ENCODE measurements at places on chromosomes 3 and 15.

DNA sequence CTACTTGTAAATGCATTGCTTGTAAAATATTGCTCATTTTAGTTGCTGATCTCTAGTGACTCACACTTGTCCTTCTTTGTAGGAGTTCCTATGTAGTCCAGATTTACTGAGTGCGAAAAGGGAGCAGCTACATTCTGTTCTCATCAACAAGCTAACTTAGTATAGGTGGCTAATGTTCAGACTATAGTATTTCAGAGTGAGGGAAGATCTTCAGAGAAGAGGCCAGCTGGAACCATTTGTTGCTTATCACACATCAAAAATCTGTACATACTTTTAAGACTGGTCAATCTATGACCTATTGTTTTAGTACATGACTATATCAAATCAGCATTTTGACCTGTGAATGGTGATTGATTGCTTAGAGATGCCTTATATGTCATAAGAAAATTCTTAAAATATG is 71.3 kb upstream of the THSD4 start:
- no peak for DNase-seq

- DNase-seq, result no peak
These were observed 2.0 kb downstream of the SNRK start for GRCh38 chr3:43288366-43288765.

DNA sequence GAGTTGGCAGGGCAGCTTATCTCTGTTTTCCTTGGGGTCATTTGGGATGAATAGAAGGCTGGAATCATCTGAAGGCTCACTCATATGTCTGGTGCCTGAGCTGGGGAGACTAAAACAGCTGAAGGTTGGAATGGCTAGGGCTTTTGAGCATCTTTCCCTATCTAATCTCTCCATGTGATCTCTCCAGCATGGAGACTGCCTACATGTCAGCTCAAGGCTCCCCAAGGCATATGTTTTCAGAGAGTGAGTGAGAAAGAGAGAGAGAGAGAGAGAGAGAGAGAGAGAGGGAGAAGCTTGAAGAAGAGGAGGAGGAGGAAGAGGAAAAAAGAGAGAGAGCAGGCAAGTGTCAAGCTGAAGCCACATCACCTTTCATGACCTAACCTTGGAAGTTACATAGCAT is 143.4 kb downstream of the EBLN2 start:
- DNase-seq, result no peak

DNA sequence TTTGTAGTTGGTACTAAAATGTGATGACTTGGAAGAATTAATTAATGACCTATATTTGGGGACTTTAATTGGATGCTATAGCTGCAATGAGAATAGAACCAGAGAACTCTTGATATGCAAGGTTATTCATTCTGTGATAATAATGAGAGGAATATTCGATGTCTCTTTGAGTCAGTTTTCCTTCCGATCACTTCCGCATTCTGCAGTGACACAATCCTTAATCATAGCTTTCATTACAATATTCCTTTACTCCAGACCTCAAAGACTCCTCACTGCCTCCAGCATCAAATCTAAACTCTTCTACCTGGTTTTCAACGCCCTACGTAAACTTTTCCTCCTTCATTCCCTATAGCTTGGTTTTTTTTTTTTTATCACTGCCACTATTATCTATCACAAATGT is 21.6 kb downstream of the B3GNT5 start:
- no peak for DNase-seq

GRCh38 chr15:39543651-39544050 is 37.2 kb upstream of the THBS1 start:
- DNase-seq, result no peak

DNA sequence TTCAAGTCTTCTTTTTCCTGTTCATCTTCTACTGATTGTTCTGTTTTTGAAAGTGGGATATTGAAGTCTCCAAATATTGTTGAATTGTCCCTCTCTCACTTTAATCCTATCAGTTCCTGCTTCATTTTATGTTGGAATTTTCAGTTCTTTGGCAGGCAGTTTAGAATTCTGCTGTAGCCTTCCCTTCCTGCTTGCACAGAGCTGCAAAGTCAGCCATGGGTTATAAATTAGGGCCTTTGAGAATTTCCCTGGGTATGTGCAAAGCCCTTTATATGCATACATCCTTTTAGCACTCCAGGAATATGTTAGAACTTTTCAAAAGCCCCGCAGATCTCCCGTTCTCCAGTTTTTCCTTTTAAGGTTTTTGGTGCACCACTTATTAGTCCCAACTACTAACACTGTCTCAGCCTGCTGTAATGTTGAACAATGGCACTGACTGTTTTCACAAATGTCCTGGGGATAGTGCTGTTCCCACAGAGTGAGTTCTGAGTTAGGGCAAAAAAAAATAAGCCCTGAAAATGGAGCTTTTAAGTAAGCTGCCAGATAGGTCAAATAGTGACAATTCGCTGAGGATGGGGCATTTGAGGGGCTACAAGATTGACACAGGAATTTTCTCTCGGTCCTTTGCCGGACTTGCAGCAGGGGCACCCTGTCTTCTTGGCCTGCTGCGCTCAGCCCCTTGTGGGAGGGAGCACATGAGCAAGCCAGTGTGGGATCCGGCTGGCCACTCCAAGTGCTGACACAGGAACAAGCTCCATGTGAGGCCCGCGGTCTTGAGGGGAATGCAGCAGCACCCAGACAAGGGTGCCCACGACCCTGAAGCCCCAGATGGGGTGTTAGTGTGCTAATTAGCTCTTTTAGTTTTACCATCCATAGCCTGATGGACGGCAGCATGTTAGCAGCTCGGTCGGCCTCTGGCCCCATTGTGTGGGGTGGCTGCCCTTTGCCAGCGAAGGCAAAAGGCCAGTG is 96.0 kb downstream of the VPS8 start:
- DNase-seq, result no peak

- DNase-seq, result no peak
These were observed 3.2 kb downstream of the MASP1 start for GRCh38 chr3:187288131-187288854.

GRCh38 chr3:177119829-177120228 is 77.5 kb downstream of the TBL1XR1 start:
- no peak for DNase-seq

- DNase-seq, result peak; percentile 35
These were observed 4.0 kb upstream of the SMCO1 start for GRCh38 chr3:196518966-196519717.

DNA sequence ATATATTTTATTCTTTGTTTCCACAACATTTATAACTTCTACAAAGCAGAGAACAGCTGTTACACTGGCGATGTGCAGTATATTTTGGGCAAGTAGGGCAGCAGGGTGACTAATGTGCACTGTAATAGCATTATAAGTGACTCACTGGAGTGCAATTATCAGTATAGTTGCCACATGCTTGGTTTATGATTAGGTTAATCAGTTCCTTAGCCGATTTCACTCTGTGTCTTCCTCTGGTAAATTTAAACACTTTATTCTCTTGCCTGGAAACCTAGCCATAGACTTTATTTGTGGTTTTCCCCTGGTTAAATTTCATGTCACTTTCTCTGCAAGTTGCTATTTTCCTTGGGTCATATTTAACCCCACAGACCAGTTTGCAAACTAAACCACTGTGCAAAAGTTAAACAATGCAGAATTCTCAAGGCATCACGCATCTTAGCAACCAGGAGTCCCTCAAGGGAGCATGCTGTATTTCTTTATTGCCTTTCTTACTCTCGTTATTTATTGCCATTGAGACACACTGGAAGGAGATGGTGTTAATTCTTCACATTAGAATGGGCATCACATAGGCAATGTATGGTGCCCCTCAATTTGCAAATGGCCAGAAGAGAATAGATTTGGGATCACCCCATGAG is 690.2 kb upstream of the DPPA4 start:
- no peak for DNase-seq

DNA sequence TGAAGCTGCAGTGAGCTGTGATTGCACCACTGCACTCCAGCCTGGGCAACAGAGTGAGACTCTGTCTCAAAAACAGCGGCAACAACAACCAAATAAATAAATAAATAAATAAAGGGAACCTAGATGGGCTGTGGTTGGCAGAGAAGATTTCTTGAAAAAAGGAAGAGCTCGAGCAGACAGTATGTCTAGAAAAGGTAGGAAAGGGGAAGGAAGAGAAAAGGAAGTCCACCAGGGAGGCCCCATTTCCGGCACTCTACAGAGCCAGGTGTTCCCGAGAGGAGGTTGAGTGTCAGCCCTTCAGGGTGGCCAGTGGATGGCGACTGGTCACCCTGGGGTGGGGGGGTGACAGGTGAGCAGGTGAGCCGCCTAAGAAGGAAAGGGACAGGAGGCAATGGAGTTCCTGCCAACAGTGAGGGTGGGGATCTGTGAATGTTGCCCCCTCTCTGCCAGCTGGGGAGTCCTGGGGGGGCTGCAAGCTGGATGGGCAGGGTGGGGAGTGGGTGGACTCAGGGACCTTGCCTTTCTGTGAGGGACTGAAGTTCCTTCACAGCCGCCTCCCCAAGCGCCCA is 14.8 kb downstream of the PAQR5 start:
- no peak for DNase-seq

GRCh38 chr3:131303848-131304247 is 77.7 kb upstream of the NUDT16 start:
- DNase-seq, result no peak

DNA sequence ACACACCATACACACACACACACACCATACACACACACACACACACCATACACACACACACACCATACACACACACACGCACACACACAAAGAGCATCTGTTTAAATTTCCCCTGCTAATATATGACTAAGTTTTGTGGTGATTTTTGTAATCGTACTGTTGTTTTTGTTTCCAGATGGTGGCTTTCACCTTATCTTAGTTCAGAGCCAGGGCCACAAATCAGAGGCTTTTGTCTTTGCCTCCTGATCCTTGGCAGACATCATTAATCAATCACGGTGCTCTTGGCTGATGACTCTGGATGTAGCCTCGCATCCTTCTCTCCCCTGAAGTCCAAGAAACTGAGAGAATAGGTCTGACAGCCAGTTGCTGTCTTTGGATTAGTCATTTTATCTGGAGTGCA is 52.1 kb downstream of the EDEM1 start:
- no peak for DNase-seq

GRCh38 chr15:43229977-43230376 is 9.2 kb upstream of the EPB42 start:
- DNase-seq, result no peak

DNA sequence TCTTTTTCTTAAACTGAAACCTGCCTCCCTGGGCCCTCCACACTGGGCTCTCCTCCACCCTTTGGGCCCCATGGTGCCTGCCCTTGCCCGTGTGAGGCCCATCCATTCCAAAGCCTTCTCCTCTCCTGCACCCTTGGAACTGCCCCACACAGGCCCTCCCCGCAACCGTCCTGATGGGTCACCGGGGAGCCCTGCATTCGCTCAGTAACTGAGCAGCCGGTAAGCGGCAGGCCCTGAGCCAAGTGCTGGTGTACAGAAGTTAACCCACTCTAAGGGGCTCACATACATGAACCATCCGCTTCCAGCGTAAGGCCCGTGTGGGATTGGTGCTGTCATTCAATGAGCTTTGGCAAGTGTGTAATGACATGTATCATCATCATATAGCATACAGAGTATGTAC is 5.4 kb upstream of the LRRC15 start:
- no peak for DNase-seq

DNA sequence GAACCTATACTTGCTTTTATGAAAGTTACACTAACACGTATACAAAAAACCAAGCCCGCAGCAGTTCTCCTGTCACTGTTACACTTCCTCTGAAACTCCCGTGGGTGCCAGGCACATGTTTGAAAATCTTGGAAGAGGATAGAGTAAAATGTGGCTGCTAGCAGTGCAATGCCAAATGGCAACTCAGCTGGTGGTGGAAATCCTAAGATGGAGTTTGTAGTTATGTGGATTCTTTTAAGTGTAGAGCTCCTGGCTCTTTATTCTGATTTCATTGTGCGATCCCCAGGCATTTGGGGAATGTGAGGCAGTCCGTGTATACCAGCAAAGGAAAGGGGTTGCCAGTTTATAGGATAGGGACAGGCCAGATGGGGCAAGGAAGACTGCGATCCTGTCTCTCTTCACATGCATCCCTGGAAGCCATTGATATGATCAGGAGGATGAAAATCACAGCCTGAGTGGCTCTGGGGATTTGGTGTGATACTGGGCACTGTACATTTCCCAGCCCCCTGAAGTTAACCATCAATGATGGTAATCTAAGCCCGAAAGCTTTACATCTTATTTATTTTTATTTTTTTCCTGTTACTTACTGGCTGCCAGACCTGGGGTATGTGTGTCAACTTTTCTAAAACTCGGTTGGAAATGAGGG is 1.1 kb downstream of the STAC start:
- no peak for DNase-seq

- DNase-seq, result no peak
These were observed 145.0 kb upstream of the ZBTB20 start for GRCh38 chr3:115292131-115292530.

- DNase-seq, result no peak
These were observed 57.2 kb upstream of the UBE2E1 start for GRCh38 chr3:23748398-23749110.

- peak; percentile 33 for DNase-seq
These were observed 40.5 kb downstream of the SH3BP5 start for GRCh38 chr3:15291589-15292541.

DNA sequence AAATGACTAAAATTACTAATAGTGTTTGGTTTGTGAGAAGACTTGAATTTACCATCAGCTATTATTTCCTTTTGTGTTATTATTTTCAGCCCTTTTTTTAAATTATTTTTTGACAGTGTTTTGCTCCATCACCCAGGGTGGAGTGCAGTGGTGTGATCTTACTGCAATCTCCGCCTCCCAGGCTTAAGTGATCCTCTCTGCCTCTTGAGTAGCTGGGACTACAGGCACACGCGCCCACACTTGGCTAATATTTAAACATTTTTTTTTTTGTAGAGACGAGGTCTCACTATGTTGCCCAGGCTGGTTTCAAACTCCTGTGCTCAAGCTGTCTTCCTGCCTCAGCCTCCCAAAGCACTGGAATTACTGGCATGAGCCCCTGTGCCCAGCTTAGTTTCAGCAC is 31.7 kb upstream of the UTS2B start:
- no peak for DNase-seq

GRCh38 chr15:47844437-47844836 is 127.1 kb downstream of the SEMA6D start:
- DNase-seq, result no peak

GRCh38 chr15:67366904-67367303 is 112.3 kb downstream of the IQCH start:
- DNase-seq, result no peak

DNA sequence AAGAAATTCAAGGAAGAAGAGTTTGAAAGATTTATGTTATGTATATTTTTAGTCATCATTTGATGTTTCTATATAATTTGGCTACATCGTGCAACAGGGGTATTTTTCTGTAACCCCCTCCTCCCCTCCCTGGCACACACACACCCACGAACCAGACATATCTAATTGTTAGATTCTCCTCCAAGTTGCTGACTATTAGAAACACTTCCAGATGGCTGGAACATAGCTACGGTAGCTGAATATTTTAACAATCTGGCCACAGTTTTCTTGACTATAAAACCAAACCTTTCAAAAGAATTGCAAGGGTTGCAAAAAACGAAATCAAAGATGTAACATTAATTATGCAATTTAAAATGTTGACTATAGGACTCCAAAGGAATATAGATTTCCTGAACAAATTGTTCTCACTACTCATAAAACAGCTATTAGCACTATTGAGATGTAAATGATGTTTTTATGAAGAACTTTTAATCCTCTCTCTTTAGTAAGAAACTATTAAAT is 154.4 kb downstream of the CHL1 start:
- no peak for DNase-seq

Data from activated CD8-positive, alpha-beta memory T cell treated with anti-CD3 and anti-CD28 coated beads for 1 hour (primary cell).